ENCODE measurements at places on chromosomes 3 and 15. TPM values are rescaled to one million over a fixed set of nuclear protein-coding genes. Genes with fewer than 3 reads are reported as not detected.

The DOCK3 gene
- 3.2 TPM for total RNA-seq

The MESP2 gene
- total RNA-seq, result not detected

DNA sequence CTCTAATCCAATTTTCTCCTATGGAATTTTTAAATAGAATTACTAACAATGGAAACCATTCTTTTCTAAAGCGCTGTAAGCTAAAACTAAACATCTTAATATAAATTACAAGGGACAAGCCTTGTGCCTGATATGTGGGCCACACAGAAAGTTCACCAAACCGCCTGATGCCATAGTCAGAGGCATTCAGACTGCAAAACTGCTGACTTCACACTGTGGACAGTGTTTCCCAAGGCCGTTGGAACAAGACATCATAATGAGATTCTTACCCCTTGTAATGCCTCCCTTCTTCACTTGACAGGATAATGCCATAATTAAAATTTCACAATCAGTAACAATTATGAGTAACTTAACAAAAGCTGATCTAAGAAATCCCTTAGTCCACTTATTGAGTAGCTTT, 14.9 kb downstream of the SH3GL3 start:
- DNase-seq, result no peak

DNA sequence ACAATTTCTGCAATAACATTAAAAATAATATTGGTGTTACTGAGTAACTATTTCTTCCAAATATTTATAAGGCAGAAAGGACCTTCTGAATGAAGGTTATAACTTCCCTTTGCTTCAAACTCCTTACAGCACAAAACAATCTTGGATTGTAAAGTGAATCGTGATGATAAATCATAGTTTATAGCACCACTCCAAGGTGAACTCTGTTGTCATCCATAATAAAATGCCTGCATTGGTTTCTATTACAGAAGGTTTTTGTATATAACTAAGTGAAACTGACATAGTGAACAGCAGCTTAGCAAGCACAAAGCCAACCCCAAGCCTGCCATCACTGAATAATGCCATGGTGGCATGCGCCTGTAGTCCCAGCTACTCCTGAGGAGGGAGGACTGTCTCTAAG, 86.3 kb downstream of the MME start:
- no peak for DNase-seq

All from T-helper 17 cell (primary cell).